ENCODE measurements at places on chromosomes 12 and 14. TPM values are rescaled to one million over a fixed set of nuclear protein-coding genes. Genes with fewer than 3 reads are reported as not detected.

HSP90AA1 gene
- 705 TPM for total RNA-seq

SLC35F4 gene
- not detected for total RNA-seq

TEX22 gene
- 0.14 TPM for total RNA-seq

RFX4 gene
- total RNA-seq: not detected

CCDC88C gene
- total RNA-seq: 32.5 TPM

KRT6B gene
- total RNA-seq: not detected

KCNC2 gene
- not detected for total RNA-seq

DPY19L2 gene
- 3.0 TPM for total RNA-seq

FBXO34 gene
- 20.9 TPM for total RNA-seq

KRT83 gene
- not detected for total RNA-seq

KRT81 gene
- not detected for total RNA-seq

PTPN21 gene
- total RNA-seq: 7.5 TPM

LTB4R gene
- 4.7 TPM for total RNA-seq

CEP170B gene
- 30.2 TPM for total RNA-seq

TMED8 gene
- total RNA-seq: 28.4 TPM

BDKRB1 gene
- total RNA-seq: not detected

MYL2 gene
- not detected for total RNA-seq

SLC38A6 gene
- 51.9 TPM for total RNA-seq

STXBP6 gene
- not detected for total RNA-seq

EPYC gene
- not detected for total RNA-seq

All from thoracic aorta endothelial cell (primary cell).